Astrocyte (in vitro differentiated cells and primary cell): ENCODE measurements at places on chromosomes 4 and X. TPM values are rescaled to one million over a fixed set of nuclear protein-coding genes. Genes with fewer than 3 reads are reported as not detected.

DGKK gene
- total RNA-seq = 0.05 TPM in 1 of 2 replicates, not detected in the other

- peak; percentile 79 for DNase-seq
Measured at GRCh38 chr4:176193938-176194337, 1.4 kb downstream of the SPATA4 start.

- no peak for DNase-seq
Measured at GRCh38 chr4:8723222-8723980, 130.8 kb downstream of the CPZ start.

- no peak for DNase-seq
Measured at GRCh38 chr4:99025506-99025905, 30.0 kb downstream of the METAP1 start.

GRCh38 chr4:85445050-85445639, 29.8 kb upstream of the ARHGAP24 start:
- peak; percentile 52 for DNase-seq

DNA sequence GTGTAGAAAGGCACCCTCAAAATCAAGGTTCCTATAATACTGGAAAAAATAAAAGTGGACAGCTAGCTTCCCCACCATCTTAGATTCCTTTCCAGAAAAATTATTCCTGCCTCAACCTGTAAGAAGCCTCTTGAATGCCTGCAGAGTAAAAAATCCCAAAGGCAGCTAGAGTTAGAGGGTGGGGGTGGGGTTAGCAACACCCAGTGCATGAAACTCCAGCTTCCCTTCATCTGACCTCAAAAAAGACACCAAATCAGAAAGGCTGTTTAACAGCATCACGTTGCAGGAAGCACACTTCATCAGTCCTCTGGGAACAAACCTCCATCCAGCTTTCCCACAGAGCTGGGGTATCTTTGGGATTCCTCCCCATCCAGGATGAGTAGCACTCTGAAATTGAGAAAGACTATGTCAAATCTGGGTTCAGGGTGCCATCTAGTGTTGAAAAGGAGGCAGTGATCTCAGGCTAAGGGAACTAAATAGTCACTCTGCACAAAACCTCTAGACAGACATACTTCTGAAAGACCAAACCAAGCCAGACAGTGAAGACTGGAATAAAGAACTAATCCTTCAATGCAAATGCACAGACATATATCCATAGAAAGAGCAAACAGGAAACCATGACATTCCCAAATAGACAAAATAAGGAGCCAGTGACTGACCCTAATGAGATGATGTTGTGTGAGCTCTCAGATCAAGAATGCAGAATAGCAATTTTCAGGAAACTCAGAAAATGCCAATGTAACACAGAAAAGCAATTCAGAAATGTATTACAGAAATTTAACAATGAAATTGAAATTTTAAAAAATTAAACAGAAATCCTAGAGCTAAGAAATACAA, 97.9 kb downstream of the ARHGEF9 start:
- DNase-seq = peak; percentile 18

- peak; percentile 15 for DNase-seq
Measured at GRCh38 chr4:123517971-123518370, 121.4 kb downstream of the SPRY1 start.

GRCh38 chr4:48254381-48255071, 15.1 kb downstream of the TEC start:
- peak; percentile 97 for DNase-seq

- no peak for DNase-seq
Measured at GRCh38 chrX:118558926-118559325, 63.3 kb downstream of the DOCK11 start.
